Activated CD4-positive, alpha-beta T cell treated with anti-CD3 and anti-CD28 coated beads, Interleukin-2, amount 50 U/mL, for 16 hours (primary cell): ENCODE measurements at places on chromosomes 2 and 18.

DNA sequence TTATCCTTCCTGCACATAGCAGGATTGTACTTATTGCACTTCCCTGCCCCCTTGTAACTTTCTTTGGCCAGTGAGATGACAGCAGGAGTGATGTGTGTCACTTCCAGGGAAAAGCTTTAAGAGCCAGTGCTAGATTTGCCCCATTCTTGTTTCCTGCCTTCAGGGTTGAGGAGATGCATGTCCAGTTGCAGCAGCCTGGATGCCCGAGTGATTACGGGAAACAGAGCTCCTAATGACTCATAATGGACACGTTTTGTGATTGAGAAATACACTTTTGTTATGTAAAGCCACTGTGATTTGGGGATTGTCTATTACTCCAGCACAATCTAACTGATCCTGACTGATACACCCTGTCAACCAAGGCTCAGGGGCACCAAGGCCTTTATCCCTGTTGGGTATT, 5.0 kb upstream of the TET3 start:
- DNase-seq, result peak; percentile 57

GRCh38 chr2:137893145-137893544, 71.1 kb upstream of the HNMT start:
- no peak for DNase-seq

DNA sequence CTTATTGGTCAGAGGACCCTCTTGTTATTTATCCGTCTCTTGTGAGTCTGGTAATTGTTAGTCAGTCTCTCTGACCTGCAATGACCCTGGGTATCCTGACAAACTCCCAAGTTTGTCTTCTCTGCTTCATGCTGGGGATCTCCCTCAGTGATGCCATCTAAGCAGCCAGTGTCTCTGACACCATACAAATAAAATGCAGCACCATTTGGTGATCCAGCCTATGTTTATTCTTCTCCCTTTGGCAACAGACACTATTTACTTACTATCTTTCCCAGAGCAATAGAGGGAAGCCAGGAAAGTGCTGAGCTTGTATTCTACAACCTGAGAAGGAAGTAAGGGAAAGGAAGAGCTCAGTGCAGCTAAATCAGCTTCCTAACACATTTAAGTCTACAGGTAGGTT, 15.9 kb downstream of the SERPINE2 start:
- DNase-seq, result no peak

DNA sequence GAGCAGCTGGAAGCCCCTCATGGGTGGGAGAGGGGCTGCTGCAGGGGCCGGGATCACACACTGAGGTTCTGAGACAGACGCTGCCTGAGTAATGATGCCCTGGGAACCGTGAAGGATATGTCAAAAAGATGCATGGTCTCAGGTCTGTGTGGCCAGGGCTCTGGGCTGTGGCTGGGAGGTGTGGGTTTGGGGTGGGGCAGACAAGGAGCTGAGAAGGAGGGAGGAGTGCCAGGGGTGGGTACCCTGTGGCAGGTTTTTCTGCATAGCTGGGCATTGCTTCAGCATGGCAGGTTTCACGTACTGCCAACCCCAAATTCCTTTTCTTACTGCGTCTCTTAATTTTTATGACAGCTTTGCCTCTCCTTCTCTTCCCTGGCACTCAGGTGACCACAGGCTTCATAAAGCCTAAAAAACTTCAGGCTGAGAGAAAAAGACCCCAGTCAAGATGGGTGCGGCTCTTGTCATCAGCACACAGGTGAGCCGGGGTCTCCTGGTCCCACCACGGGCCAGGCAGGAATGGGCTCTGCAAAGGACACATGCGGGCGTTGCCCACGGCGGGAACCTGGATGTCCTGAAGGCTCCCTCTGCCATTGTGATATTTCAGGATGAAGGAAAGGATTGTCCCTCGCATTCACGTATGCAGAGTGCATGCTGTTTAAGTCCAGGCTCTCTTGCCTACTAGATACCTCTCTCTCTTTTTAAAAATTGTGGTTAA, 18.0 kb downstream of the MALL start:
- no peak for DNase-seq

DNA sequence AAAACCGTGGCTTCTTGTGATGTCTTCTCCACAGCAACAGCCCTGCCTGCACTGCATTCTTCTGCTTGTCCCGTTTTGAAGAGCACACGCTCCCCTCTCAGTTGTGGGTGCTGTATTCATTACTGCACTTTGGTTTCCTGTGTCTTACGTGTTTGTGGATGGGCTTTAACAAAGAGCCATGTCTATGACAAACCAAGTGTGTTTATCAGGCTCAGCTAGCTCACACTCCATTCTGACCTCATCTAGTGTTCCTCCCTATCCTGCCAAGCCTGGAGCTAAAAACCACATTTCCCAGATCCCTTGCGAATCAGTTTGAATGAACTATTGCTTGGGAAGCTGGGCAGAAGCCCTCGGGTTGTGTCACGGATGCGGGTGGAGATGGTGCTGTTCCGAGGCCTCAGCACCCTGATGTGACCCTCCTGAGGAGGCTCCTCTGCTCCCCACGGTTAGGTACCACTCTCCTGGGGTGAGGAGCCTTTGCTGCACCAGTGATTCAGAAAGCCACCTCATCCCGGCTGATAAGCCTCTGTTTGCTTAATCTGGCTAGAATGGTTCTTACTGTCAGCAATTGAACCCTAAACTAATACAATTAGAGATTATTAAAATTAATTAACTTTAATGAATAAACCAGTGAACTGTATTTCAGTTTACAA, 116.5 kb downstream of the GALR1 start:
- DNase-seq, result no peak

- no peak for DNase-seq
Observed at GRCh38 chr2:75865083-75865482, 154.4 kb upstream of the GCFC2 start.

- DNase-seq, result no peak
Observed at GRCh38 chr2:239157269-239157668, 243.6 kb downstream of the HDAC4 start.

DNA sequence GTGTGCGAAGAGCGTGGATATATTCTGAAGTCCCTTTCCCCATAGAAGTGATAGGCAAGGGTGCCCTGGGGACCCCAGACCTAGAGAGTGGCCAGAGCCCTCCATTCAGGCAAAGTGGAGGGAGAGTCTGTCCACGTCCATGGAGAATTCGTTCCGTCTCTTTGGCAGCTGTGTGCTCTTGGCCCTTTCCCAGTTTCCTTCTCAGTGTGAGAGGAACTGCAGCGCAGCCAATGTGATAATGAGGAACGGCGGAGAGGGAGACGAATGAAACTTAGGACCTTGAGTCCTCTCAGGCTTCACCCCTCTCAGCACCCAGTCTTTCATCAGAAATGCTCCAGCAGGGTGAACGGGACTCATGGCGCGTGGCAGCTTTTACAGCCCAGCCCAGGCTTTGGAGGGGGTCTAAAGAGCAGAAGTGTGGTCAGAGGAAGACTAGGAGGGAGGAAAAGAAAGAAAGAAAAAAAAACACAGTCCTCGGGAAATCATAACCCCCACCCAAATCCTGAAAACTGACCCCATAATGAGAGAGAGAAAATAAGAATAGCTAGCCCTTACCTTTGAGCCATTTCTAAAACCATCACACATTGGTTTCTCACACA, 95.0 kb upstream of the RIOK3 start:
- DNase-seq, result no peak

DNA sequence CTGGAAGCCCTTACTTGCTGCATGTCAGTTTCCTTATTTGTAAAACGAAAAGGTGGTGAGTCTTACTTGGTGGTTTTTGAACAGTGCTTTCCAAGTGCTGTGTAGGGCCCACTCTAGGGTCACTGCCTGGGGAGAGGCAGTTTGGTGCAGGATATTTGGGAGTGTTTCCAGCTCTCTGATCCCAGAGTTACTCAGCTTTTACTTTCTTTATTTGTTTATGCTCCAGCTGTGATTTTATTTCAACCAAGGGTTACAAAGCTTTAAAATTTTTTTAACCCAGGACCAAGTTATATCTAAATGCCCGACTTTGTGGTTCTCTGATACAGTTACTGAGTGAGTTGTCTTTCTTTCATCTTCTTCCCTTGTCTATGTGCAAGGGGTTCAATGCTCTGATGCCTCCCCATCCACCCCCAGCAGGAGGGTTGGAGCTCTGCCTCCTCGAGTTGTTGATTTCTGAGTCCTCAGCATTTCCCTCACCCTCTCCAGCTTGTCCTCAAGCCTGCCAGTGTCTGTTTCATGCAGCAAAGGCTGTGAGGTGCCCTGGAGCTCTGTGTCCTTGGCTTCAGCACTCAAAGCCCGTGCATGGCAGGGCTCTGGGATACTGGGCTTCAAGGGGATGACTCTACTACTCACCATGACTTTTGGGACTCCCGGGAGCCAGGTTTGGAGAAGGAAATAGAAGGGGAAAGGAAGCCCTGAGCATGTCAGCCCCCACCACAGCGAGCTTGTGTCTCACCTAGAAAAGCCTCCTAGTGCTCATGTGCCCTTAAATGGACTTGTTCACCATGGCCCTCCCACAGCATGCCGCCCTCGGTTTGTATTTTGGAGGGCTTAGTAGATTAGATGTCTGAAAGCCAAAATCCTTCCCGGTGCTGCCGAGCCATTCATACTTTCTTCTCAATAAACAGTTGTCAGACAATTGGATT, 236.8 kb downstream of the SETBP1 start:
- no peak for DNase-seq

DNA sequence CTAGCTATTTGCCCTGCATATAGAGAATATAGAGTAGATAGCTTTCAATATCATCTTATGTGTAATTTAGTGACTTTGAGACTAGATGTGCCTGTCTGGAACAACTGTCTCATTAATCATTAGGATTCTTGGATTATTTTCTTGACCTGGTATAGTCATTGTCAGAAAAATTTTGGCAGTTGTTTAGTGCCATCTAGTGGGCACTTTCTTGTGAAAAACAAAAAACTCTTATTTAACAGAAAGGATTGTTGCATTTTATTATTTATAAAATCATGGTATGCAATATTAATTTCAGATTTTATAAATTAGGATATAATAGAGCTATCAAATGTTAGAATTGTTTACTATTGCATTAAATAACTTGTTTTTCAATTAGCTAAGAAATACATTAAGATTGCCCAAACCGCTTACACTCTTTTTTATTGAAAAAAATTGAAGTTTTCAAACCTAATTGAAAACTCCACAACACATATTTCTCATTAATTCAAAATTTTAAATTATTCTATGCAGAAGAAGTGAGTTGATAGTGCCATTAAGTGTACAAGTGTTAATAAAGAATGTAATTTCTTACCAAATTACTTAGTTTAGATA, 80.3 kb downstream of the DYNAP start:
- peak; percentile 25 for DNase-seq

DNA sequence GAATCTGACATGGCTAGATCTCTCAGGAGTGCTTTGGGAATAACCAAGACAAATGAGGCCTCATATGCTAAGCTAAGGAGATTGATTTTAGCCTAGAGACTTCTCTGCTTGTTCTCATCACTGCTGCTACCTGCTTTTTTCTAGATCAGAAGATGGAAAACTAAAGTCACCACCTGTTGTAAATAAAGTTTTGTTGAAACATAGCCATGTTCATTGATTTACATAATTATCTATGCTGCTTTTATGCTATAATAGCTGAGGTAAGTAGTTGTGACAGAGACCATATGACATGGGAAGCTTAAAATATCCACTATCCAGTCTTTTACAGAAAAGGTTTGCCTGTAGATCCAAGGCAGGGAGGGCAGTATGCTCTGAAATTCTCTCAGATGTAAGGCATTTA, 46.1 kb upstream of the CYP26B1 start:
- DNase-seq, result no peak

- DNase-seq, result no peak
Observed at GRCh38 chr2:229037621-229038020, 233.5 kb downstream of the PID1 start.
